ENCODE measurements at places on chromosomes 16 and 17.

DNA sequence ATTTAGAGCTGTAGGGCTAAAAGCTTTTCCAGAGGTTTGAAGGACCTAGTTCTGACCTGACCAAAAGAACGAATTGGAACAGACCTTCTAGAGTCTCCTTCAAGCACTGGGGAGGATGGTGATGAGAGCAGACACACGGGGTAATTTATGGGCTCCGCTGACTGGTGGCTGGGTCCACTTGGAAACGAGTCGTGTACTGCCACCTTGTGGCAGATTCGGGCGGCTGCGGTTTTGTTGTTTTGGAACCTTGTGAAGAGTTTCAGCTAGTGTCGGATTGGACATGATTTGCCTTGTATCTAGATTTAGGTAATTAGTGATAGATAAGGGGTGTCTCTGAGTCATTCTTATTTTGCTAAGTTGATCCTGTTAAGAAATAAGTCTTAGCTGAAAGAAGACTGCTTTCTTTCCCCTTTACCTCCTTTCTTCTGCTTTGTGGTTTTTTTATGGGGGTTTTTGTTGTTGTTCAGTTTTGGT lies 98.9 kb downstream of the AATF start:
- peak; percentile 81 for DNase-seq

- no peak for DNase-seq
These were observed 169.0 kb upstream of the IRX6 start for GRCh38 chr16:55154956-55155355.

DNA sequence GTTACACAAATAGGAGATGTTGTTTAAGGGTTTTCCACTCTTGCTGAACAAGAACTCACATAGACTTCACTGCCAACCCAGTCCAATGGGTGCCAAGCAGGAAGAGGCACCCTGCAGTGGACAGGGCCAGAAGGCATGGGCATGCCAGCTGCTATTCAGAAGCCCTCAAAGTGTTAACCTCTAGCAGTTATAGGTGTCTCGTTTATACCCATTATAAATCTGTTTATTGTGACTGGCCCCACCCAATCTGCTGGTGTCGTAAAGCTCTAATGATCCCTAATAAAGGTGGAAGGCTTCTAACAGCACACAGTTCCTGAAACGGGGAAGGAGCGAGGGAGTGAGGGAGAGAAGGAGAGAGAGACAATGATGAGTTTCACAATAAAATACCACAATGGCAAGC lies 23.9 kb downstream of the HNF1B start:
- no peak for DNase-seq

GRCh38 chr16:57518520-57518919 lies 17.9 kb downstream of the CCDC102A start:
- no peak for DNase-seq

- DNase-seq, result peak; percentile 68
These were observed 29.0 kb downstream of the KATNB1 start for GRCh38 chr16:57764341-57765159.

DNA sequence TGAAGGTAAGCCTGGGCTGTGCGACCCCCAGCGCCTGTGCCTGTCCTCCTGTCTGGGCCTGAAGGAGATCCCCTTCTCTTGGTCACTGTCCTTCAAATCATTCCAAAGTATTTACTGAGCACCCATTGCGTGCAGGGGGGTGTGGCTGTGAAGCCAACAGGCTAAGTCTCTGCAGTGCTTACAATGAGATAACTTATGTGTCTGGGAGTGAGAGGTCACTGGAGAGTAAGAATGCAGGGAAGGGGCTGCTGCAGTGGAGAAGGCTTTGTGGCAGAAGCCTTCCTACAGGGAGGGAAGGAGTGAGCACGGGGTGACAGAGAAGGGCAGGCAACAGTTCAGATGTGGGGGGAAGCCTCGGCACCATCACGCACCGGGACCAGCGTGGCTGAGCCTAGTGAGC lies 11.2 kb upstream of the SMIM5 start:
- DNase-seq, result no peak

- no peak for DNase-seq
These were observed 7.0 kb upstream of the C1QTNF8 start for GRCh38 chr16:1102921-1103635.

- DNase-seq, result no peak
These were observed 31.0 kb downstream of the LDHD start for GRCh38 chr16:75085556-75085955.

- no peak for DNase-seq
These were observed 1.5 kb upstream of the KIF19 start for GRCh38 chr17:74324521-74324920.

DNA sequence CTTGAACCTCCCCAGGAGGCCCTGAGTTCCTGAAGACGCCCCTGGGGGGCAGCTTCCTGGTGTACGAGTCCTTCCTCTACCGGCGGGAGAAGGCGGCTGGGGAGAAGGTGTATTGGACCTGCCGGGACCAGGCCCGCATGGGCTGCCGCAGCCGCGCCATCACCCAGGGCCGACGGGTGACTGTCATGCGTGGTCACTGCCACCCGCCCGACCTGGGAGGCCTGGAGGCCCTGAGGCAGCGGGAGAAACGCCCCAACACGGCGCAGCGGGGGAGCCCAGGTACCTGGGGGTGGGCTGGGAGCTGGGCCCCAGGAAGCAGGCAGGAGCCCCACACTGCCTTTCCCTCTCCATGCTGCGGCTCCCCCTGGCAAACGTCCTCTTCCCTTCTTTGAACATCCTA lies 22.0 kb downstream of the FLYWCH1 start:
- DNase-seq, result no peak

DNA sequence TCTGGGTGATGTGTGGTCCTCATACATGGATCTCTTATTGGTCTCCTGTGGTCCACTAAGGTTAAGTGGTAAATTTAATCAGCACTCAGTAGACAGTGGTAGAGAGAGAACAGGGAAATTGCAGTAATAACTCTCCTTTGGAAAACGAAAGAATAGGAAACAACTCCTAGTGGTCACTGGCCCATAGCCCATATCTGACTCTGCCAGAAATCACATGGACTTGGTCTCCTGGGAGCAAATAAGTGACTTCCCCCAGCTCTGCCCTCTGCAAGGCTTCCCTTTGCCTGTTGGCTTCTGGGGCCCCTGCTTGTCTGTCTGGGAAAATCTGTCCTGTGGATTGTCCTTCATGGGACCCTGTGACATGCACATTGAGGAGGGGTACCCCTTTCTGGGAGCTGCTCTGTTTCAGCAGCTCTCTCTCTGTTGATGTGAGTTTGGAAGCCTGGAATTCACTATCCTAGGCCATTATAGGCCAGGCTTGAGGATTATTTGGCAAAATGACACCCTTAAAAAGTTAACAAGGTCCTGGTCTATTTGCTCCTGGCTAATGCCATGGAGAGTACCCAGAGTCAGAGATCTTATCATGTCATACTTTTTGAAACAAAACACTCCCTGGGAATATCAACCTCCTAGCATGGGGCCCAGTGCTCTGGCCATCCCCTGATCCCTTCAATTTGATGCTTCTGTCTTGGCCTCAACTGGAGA lies 58.0 kb upstream of the HNF1B start:
- DNase-seq, result peak; percentile 71

GRCh38 chr17:258045-258734 lies 76.7 kb upstream of the DOC2B start:
- no peak for DNase-seq

- DNase-seq, result no peak
These were observed 7.5 kb upstream of the CALB2 start for GRCh38 chr16:71350821-71351557.

- peak; percentile 15 for DNase-seq
These were observed 2.2 kb downstream of the GSPT1 start for GRCh38 chr16:11913425-11914079.

GRCh38 chr17:1592751-1593629 lies 30.4 kb upstream of the PITPNA start:
- DNase-seq, result no peak

All from fibroblast of the aortic adventitia (primary cell).